ENCODE measurements at places on chromosomes 5 and 9. TPM values are rescaled to one million over a fixed set of nuclear protein-coding genes. Genes with fewer than 3 reads are reported as not detected.

DNA sequence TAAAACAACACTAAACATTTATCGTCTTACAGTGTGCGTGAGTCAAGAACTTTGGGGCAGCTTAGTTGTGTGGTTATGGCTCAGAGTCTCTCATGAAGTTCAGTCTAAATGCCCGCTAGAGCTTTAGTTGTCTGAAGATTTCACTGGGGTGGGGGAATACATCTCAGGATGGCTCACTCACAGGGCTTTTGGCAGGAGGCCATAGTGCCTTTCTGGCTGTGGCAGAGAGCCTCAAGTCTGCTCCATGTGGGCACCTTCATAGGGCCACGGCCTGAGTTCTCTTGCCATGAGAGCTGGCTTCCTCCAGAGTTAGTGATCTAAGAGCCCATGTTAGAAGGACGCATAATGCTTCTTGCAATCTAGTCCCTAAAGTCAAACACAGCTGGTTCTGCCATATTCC, 258.8 kb upstream of the NUDT12 start:
- H3K27ac ChIP-seq, result no peak overlapping the region
- H3K36me3 ChIP-seq, result no peaks in the 10 kb centered on the region
- no peaks in the 10 kb centered on the region for H3K4me1 ChIP-seq
- H3K4me3 ChIP-seq, result no peak overlapping the region

DNA sequence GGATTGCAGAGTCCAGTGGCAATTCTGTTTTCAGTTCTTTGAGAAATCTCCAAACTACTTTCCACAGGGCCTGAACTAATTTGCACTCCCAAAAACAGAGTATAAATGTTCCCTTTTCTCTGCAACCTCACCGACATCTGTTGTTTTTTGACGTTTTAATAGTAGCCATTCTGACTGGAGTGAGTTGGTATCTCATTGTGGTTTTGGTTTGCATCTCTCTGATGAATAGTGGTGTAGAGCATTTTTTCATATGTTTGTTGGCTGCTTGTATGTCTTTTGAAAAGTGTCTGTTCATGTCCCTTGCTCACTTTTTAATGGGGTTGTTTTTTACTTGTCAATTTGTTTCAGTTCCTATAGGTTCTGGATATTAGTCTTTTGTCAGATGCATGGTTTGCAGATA, 72.6 kb downstream of the PALM2AKAP2 start:
- no peak overlapping the region for H3K27ac ChIP-seq
- peaks cover 3% of the 10 kb centered on the region for H3K36me3 ChIP-seq
- H3K27me3 ChIP-seq, result peaks cover 14% of the 10 kb centered on the region
- H3K4me1 ChIP-seq, result peaks cover 6% of the 10 kb centered on the region

GRCh38 chr9:14238518-14238917, 75.4 kb downstream of the NFIB start:
- no peaks in the 10 kb centered on the region for H3K4me1 ChIP-seq
- DNase-seq, result no peak
- H3K36me3 ChIP-seq, result no peaks in the 10 kb centered on the region
- no peak overlapping the region for H3K4me3 ChIP-seq
- no peak overlapping the region for H3K27ac ChIP-seq
- H3K27me3 ChIP-seq, result no peaks in the 10 kb centered on the region

DNA sequence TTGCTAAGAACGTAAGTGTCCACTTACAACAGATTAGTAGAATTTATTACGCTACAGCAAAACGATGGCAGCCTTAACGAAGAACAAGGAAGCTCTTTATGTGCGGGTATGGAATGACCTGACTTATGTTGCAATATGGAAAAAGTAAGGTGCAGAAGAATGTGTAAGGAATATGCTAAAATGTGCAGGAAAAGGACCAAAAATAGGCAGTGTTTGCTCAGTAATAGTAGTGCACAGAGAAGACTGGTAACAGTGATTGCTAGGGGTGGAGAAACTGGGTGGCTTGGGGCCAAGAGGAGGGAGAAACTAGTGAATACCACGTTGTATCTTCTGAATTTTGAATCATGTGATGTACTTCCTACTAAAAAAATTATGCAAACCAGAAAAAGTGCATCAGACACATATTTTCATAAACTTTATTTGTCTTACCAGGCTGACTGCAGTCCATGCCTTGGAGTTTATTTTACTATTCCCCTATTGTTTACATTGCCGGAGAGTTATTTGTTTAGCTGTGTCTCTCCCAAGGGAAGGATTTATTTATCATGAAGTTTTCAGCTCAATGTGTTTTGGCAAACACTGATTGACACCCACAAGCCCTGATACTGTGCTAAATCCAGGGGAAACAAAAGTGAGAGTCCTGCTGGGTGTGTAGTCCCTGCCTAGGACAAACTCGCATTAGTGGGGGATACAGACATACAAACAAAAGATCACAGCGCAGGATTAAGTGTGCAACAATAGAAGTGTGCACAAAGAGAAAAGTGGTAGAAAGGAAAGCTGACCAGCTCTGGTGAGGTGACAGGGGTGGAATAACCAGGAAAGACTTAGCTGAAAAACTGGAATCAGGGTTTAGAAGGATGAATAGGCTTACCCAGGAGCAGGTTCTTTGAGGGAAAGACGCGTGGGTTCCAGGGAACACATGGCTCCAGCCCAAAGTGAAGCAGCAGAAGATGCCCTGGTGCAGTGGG, 34.0 kb upstream of the ZNF484 start:
- H3K27ac ChIP-seq, result no peak overlapping the region
- H3K4me3 ChIP-seq, result no peak overlapping the region
- peaks cover 30% of the 10 kb centered on the region for H3K27me3 ChIP-seq
- H3K36me3 ChIP-seq, result no peaks in the 10 kb centered on the region
- no peak for DNase-seq
- no peaks in the 10 kb centered on the region for H3K4me1 ChIP-seq

MEF2C gene
- total RNA-seq, result 0.47 TPM

SPINK13 gene
- total RNA-seq, result not detected

- no peak for DNase-seq
- H3K4me3 ChIP-seq, result no peak overlapping the region
- H3K27me3 ChIP-seq, result peaks cover 3% of the 10 kb centered on the region
- H3K27ac ChIP-seq, result no peak overlapping the region
Observed at GRCh38 chr9:116643691-116644090, 43.4 kb upstream of the TRIM32 start.

- H3K4me1 ChIP-seq, result no peaks in the 10 kb centered on the region
- H3K36me3 ChIP-seq, result no peaks in the 10 kb centered on the region
- no peaks in the 10 kb centered on the region for H3K27me3 ChIP-seq
- no peak overlapping the region for H3K4me3 ChIP-seq
- H3K27ac ChIP-seq, result no peak overlapping the region
- DNase-seq, result no peak
Observed at GRCh38 chr5:6676702-6677101, 36.5 kb upstream of the TENT4A start.

LCN6 gene
- not detected for total RNA-seq

GRCh38 chr9:87086221-87086818, 139.0 kb upstream of the GAS1 start:
- no peak for DNase-seq
- no peak overlapping the region for H3K27ac ChIP-seq
- H3K4me3 ChIP-seq, result no peak overlapping the region
- H3K4me1 ChIP-seq, result no peaks in the 10 kb centered on the region
- H3K36me3 ChIP-seq, result no peaks in the 10 kb centered on the region

GRCh38 chr5:136802383-136802782, 437.0 kb upstream of the TRPC7 start:
- H3K36me3 ChIP-seq, result no peaks in the 10 kb centered on the region
- DNase-seq, result no peak
- H3K4me3 ChIP-seq, result no peak overlapping the region
- no peaks in the 10 kb centered on the region for H3K27me3 ChIP-seq
- no peaks in the 10 kb centered on the region for H3K4me1 ChIP-seq
- H3K27ac ChIP-seq, result no peak overlapping the region

- peaks cover 5% of the 10 kb centered on the region for H3K4me1 ChIP-seq
- H3K4me3 ChIP-seq, result no peak overlapping the region
- H3K36me3 ChIP-seq, result peaks cover 1% of the 10 kb centered on the region
- H3K27ac ChIP-seq, result no peak overlapping the region
- no peak for DNase-seq
Observed at GRCh38 chr9:127833555-127833954, 20.9 kb downstream of the ENG start.

- no peak for DNase-seq
- H3K4me3 ChIP-seq, result peak overlapping the region; percentile 98
- no peaks in the 10 kb centered on the region for H3K27me3 ChIP-seq
- H3K27ac ChIP-seq, result peak overlapping the region; percentile 97
Observed at GRCh38 chr9:113219969-113220368, 1.1 kb downstream of the FKBP15 start.

DNA sequence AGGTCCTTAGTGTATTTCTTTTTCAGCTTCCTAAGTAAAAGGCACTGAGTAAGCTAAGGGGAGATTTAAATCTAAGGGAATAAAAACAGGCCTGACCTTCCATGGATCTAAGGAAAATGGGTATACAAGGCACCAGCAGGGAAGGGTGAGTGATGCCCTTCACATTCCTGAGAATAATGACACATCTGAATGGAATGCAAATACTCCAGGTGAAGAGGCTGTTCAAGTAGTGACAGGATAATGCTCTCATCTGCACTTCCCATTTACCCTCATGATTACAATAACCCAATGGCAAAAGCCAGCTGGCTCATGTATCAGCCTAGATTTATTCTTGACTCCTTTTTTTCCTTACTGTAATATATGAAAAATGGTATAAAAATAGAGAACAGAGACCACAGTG, 216.2 kb upstream of the ACTBL2 start:
- no peaks in the 10 kb centered on the region for H3K36me3 ChIP-seq
- no peak overlapping the region for H3K4me3 ChIP-seq
- peaks cover 4% of the 10 kb centered on the region for H3K27me3 ChIP-seq
- DNase-seq, result no peak
- H3K27ac ChIP-seq, result no peak overlapping the region

- peaks cover 10% of the 10 kb centered on the region for H3K4me1 ChIP-seq
- DNase-seq, result no peak
- H3K27ac ChIP-seq, result no peak overlapping the region
- H3K36me3 ChIP-seq, result peaks cover under 1% of the 10 kb centered on the region
Observed at GRCh38 chr5:59559847-59560246, 333.7 kb downstream of the PDE4D start.

- H3K36me3 ChIP-seq, result no peaks in the 10 kb centered on the region
- no peaks in the 10 kb centered on the region for H3K4me1 ChIP-seq
- H3K4me3 ChIP-seq, result no peak overlapping the region
- DNase-seq, result no peak
Observed at GRCh38 chr5:16713386-16713928, 96.7 kb upstream of the RETREG1 start.

CDX1 gene
- not detected for total RNA-seq

GRCh38 chr5:74296685-74297408, 343.7 kb downstream of the ENC1 start:
- no peak overlapping the region for H3K27ac ChIP-seq
- no peak overlapping the region for H3K4me3 ChIP-seq
- no peaks in the 10 kb centered on the region for H3K36me3 ChIP-seq
- no peak for DNase-seq

- H3K27ac ChIP-seq, result peak overlapping the region; percentile 23
- H3K4me1 ChIP-seq, result peaks cover 41% of the 10 kb centered on the region
- DNase-seq, result no peak
- no peaks in the 10 kb centered on the region for H3K36me3 ChIP-seq
- no peaks in the 10 kb centered on the region for H3K27me3 ChIP-seq
Observed at GRCh38 chr9:84314306-84314705, 26.3 kb downstream of the SLC28A3 start.

DNA sequence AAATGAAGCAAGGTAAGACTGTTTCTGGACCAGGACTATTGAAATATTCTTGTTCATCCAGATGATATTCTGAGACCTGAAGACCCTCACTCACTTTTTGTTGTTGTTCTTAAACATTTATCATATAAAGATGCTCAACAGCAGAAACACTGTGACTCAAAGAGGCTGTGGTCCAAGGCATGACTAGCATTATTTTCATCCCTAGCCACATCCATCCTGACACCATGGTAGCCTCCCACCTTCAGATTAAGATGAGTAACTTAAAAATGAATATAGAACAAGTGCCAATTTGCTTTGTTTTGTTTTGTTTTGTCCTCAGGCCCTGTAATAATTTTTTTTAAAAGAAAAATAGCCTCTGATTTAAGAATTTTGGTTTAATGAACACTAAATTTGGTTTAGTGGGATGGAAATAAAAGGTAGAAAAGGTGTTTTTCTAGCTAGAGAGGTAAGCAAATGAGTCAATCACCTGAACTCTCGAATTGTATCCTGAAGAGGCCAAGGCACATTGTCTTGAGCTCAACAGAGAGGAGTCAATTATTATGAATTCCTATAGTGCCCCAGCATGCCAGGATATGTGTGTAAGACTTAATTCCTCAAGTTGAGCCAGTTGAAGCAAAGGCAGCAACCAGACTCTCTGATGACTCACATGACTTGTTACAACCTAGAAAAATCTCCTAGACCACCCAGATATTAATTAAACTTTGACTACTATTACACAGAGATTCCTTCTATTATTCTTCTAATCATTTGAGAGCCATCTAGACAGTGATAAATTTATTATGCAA, 380.1 kb upstream of the TUSC1 start:
- no peak for DNase-seq
- no peak overlapping the region for H3K4me3 ChIP-seq
- no peak overlapping the region for H3K27ac ChIP-seq
- no peaks in the 10 kb centered on the region for H3K4me1 ChIP-seq

DNA sequence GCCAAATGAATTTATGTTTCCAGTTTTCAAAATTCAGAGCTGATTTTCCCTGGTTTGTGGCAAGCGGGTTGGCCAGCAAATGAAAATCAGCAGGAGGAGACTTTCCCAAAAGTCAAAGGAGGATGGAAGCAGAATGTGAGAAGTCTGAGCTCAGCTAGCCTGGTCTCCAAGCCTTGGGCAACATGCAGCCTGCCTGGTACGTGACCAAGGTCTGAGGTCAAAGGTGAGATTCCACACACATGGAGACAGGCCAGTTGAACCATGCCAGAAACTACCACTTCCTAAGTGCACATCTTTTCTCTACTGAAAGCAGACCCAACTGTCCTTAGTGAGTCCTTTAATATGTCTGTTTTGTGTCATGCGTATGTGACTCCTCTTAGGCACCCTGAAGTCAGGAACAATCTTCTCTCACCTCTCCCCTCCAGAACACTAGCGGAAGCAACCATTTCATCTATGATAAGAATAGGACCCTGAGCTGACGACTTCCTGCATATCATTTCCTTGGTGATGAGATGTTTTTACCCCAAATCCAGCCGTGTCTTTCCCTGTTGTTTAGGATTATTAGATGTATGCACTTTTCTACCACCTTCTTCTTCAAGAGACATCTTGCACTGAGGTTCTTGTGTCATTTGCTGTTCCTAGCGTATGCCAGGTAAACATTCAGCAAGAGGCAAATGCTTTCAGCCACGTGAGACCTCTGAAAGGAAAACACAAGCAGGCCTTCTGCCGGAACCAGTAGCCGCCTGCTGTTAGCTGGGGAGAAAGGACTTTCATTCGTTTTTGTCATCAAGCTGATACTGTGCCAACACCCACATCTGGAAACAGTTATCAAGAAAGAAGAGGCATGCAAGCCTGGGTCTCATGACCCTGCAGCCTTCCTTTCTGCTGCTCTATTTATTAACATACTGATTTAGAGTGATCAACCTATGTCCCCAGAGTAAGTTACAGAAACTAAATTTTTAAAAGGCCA, 9.7 kb upstream of the TGFBI start:
- H3K4me1 ChIP-seq, result no peaks in the 10 kb centered on the region
- peaks cover 15% of the 10 kb centered on the region for H3K27me3 ChIP-seq
- no peak for DNase-seq
- H3K4me3 ChIP-seq, result no peak overlapping the region

GRCh38 chr9:131238402-131239021, 37.8 kb downstream of the FAM78A start:
- H3K4me3 ChIP-seq, result peak overlapping the region; percentile 58
- H3K27me3 ChIP-seq, result no peaks in the 10 kb centered on the region
- no peak for DNase-seq
- H3K36me3 ChIP-seq, result peaks cover 20% of the 10 kb centered on the region

- no peaks in the 10 kb centered on the region for H3K4me1 ChIP-seq
- H3K27ac ChIP-seq, result no peak overlapping the region
- no peak for DNase-seq
- no peak overlapping the region for H3K4me3 ChIP-seq
Observed at GRCh38 chr5:7391215-7391614, 4.7 kb upstream of the ADCY2 start.

GABRA1 gene
- not detected for total RNA-seq
